ENCODE measurements at places on chromosomes 12 and 14.

DNA sequence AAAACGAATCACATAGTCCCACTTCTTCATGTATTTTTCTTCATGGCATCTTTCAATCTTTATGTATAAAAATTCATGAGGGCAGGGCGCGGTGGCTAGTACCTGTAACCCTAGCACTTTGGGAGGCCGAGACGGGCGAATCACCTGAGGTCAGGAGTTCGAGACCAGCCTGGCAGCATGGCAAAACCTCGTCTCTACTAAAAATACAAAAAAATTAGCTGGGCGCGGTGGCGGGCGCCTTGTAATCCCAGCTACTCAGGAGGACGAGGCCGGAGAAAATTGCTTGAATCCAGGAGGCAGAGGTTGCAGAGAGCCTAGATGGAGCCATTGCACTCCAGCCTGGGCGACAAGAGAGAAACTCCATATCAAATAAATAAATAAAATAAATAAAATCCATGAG is 2.5 kb upstream of the GABARAPL1 start:
- DNase-seq = no peak

GRCh38 chr12:66537876-66538275 is 141.0 kb downstream of the GRIP1 start:
- DNase-seq = no peak

GRCh38 chr14:103638594-103638993 is 9.6 kb downstream of the KLC1 start:
- no peak for DNase-seq

DNA sequence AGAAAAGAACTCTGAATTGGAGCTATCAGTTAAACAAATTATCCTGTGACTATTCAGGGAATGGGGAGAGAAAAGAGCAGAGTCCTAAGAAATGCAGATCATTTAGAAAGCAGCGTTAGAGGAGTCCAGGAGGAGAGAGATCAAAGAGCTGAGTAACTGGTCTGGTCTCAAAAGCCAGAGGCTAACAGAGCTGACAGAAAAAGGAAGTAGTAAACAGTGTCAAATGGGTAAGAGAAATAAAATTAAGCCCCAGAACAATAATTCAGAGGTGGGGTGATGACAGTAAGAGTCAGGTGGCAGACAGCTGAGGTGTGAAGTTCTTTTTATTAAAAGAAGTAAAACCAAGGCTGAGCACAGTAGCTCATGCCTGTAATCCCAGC is 19.3 kb downstream of the GXYLT1 start:
- DNase-seq = no peak

DNA sequence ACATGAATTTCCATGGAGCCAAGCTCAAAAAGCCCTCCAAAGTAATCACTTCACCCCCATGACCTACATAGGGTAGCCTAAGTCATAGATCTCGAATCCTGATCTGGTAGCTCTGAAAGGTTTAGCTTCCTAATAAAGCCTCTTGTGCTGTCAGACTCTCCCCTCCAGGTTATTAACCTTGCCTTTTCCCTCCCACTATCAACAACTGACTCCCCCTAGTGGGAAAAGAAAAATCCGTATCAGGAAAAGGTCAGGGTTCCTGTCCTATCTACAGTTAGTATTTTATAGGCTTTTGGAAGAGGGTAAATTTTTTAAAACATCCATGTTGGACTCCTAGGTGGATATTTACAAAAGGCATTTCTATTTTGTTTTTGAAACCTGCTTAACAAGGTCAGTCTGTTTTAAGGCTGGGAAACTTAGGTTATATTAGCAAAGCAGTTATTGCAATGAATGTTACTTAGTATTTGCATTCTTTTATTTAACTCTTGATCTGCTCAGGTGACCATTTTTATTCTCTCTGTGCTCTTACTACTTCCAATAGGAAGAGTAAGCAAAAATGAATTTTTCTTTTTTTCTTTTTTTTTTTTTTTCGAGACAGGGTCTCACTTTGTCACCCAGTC is 8.0 kb downstream of the YY1 start:
- no peak for DNase-seq

GRCh38 chr14:71119075-71119474 is 211.8 kb downstream of the PCNX1 start:
- no peak for DNase-seq

DNA sequence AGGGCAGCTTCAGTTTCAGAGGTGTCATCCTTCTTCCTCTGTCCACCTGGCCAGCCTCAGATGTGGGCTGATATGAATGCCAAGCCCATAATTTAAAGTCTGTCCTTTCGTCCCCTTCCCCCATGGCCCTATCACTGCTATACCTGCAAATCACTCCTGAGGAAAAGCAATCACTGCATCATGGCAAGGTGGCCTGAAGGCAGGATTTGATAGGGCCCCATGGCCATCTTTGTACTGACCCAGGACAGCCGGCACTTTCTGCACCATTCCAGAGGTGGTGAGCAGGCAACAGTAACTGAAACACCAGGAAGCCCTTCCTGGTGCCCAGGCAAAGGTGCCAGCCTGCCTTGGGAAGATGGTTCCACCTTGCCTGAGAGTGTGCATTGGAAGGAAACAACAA is 60.8 kb downstream of the ANO2 start:
- no peak for DNase-seq

DNA sequence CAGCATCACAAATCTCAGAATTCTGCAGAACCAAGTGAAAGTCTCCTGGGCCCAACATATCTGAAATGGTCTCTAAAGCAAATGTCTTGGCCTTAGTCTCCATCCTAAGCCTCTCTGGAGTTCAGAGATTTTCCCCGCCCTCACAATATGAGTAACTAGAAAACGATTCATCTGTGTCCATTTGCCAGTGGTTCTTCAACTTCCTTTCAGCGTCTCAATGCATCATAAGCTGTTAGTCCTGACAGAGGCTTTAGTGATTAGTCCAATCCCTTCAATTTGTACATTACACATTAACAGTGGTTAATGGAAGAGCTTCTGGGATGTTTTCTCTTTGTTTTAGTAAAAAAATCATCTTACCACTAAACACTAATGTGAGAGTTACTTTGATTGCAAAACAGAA is 17.4 kb downstream of the NPC2 start:
- no peak for DNase-seq

DNA sequence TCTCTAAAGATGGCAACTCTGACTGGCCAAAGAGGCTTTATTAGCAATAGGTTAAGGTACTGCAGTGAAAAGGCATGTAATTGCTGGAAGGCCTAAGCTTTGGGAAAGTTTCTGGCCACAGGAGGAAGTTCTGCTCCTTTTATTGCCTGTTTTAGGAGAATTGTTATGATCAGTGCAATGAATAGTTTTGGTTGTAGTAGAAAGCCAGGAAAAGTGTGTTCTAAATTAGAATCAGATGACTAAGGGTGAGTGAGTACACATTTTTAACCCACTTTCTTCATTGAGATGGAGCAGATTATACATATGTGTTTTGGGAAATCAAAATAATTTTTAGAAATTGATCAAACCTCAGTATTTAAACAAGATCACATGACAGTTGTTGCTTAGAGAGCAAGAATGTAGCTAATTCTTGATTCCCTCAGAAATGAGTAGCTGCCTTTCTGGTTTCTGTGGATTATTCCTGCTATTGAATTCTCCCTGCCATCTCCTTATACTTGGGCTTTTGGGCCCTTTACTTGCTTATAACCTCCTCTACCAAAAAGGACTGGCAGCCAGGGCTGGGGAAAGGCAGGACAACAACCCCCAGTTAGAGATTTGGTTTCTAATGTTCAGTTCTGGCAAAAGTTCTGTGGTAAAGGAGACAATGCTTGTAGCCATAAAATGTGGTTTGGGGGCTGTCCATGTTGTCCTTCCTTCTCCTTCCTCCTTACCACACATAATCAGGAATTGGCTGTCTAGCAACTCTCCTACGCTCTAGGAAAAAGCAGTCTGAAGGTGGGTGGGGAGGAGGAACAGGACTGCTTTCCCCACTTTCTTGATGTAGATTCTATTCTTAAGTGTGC is 217.1 kb downstream of the SLC38A4 start:
- no peak for DNase-seq

GRCh38 chr12:121717041-121717699 is 4.6 kb downstream of the TMEM120B start:
- no peak for DNase-seq

GRCh38 chr12:100953677-100954076 is 159.1 kb downstream of the ANO4 start:
- no peak for DNase-seq

- DNase-seq = no peak
Measured at GRCh38 chr14:106039400-106039799, 513.0 kb downstream of the TMEM121 start.

- no peak for DNase-seq
Measured at GRCh38 chr12:10669533-10669932, 4.3 kb downstream of the STYK1 start.

GRCh38 chr14:92675976-92676375 is 72.5 kb downstream of the LGMN start:
- DNase-seq = no peak

GRCh38 chr12:46659824-46660223 is 166.0 kb downstream of the SLC38A4 start:
- DNase-seq = no peak

GRCh38 chr14:33707716-33708115 is 243.2 kb downstream of the EGLN3 start:
- DNase-seq = no peak

DNA sequence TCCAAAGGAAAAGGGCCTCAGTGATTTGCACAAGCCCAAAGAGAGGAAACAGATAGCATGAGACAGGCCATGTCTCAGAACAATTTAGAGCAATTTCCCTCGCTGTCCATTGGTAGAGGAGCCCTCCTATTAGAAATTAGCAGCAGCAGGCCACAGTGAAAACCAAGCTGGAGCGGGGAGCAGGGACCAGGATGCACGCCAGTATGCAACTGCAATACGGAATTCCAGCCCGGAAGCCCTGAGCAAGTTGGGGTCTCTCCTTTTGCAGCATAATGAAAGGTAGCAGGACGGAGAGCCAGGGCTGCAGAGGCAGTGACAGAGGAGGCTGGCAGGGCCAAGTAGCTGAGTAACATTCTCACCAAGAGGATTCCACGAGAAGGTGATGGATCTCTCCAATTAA is 84.9 kb upstream of the CLMN start:
- DNase-seq = no peak

DNA sequence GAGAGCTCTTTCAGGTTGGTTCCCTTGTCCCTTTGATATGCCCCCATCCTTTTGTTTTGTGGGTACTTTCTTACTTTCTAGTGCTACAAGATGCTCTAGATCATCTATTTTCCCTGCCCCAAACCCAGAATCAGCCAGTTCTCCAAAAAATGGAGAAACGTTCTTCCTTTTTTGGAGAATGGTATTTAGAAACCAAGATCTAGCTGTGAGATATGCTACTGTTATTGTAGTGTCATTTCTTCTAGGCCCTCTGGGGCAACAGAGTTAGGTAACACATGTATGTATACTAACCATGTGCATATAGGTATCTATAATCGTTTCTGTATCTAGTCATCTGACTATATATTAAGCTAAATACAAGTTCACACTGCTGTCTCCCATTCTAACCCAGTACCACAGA is 6.9 kb upstream of the IGFBP6 start:
- no peak for DNase-seq

DNA sequence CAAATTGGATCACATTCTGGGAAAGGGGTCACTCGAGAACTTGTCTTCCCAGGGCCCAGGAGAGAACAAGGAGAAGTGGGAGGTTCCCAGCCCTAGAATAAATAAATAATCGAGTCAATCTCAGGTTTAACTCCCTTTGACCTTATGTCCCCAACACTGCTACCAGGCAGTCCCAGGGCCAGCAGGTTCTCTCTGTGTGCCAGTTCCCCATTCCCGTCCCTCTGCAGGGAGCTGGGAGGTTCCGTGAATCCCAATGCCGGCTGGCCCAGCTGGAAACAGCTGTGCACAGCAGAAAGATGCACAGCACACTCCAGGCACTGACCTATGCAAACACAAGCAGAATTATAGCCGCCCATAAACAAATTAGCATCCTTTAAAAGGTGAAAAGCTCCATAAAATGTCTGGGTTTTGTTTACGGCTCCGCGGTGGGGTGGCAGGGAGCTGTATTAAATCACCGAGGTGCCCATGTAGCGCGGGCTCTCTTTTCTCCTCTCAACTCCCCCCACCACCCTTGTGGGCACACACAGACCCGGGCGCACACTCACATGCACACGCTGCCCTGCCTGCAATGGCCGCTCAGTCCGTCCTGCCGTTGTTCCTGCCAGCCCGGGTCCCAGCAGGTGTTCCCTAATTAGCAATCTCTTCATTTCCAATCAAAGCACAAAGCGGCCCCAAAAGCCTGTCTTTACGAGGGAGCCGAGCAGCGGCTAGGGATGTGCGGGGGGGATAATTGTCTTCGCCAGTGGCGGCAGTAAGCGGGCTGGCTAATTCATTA is 46.6 kb upstream of the ESRRB start:
- DNase-seq = no peak

DNA sequence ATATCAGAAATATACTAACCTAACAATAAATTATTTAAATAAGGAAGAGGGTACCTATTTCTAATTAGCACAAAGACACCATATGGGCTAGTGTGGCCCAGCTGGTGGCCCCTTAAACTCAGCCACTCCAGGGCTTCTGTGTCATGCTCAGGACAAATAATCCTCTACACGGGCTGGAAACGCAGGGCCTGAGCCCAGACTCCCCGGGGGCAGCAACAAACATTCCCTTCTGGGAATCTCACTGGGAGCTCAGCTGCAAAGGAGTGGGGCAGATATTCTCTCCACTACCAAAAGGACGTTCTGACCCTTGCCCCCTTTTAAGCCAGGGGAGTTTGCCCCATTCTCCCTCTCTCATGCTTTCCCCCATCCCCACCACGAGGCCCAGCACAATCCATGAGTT is 43.7 kb upstream of the ELK3 start:
- no peak for DNase-seq

- DNase-seq = no peak
Measured at GRCh38 chr14:23702656-23703426, 66.7 kb downstream of the DHRS2 start.

GRCh38 chr12:212415-212714 is 1.6 kb downstream of the SLC6A12 start:
- no peak for DNase-seq

GRCh38 chr12:119668324-119668841 is 450 bp downstream of the PRKAB1 start:
- DNase-seq = peak; percentile 4

DNA sequence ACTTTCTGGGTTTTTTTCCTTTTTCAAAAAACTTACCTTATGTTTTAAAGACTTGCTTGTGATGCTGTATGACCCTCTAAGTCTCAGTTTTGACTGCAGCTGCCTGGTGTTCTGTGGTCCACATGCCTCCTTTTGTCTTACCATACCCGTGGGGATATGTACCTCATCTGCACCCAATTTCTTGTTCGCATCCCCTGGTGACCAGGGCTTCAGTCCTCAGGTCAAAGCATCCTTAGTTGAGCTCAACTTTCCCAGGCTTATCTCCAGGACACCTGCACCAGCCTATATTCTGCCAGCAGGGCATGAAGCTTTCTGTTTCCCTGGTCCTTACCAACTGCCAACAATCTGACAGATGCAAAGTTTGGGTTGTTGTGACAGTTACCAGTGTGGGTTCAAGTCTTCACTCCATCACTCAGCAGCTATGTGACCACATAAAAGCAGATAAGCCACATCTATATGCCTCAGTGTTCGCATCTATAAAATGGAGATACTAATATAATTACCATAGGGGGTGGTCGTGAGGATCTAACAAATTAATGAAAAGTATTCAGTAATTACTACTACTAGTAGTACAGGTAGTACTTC is 94.0 kb downstream of the NTF3 start:
- no peak for DNase-seq

GRCh38 chr14:90518941-90519256 is 122.1 kb downstream of the CALM1 start:
- peak; percentile 13 for DNase-seq

Data from stimulated activated CD8-positive, alpha-beta memory T cell treated with anti-CD3 and anti-CD28 coated beads, Interleukin-15, amount 100 ng/mL, for 1 hour (primary cell).